ENCODE measurements at places on chromosomes 7 and 10. TPM values are rescaled to one million over a fixed set of nuclear protein-coding genes. Genes with fewer than 3 reads are reported as not detected.

Gene MEST
- 1.2 TPM for total RNA-seq

GRCh38 chr7:21108182-21108581, 319.7 kb upstream of the SP4 start:
- no peak overlapping the region for H3K4me3 ChIP-seq
- DNase-seq = no peak
- no peak overlapping the region for H3K27ac ChIP-seq
- no peaks in the 10 kb centered on the region for H3K27me3 ChIP-seq
- H3K36me3 ChIP-seq = no peaks in the 10 kb centered on the region
- no peaks in the 10 kb centered on the region for H3K4me1 ChIP-seq

- H3K27ac ChIP-seq = no peak overlapping the region
- H3K27me3 ChIP-seq = peaks cover 5% of the 10 kb centered on the region
- no peaks in the 10 kb centered on the region for H3K36me3 ChIP-seq
- DNase-seq = no peak
- no peaks in the 10 kb centered on the region for H3K4me1 ChIP-seq
These were observed 126.3 kb upstream of the STARD3NL start for GRCh38 chr7:38051786-38052185.

- no peaks in the 10 kb centered on the region for H3K27me3 ChIP-seq
- peaks cover 19% of the 10 kb centered on the region for H3K4me1 ChIP-seq
- no peak overlapping the region for H3K27ac ChIP-seq
- no peak overlapping the region for H3K4me3 ChIP-seq
These were observed 72.8 kb downstream of the CCNY start for GRCh38 chr10:35409094-35409582.

Data from activated CD4-positive, alpha-beta T cell treated with anti-CD3 and anti-CD28 coated beads, Interleukin-2, amount 10 ng/mL, durations not matched to agents 7 days and 5 days (primary cell).